Cortex of kidney (tissue), 1 donor: ENCODE measurements at places on chromosomes 7 and 10.

GRCh38 chr10:19250546-19250945, 201.9 kb downstream of the MALRD1 start:
- no peak for DNase-seq

DNA sequence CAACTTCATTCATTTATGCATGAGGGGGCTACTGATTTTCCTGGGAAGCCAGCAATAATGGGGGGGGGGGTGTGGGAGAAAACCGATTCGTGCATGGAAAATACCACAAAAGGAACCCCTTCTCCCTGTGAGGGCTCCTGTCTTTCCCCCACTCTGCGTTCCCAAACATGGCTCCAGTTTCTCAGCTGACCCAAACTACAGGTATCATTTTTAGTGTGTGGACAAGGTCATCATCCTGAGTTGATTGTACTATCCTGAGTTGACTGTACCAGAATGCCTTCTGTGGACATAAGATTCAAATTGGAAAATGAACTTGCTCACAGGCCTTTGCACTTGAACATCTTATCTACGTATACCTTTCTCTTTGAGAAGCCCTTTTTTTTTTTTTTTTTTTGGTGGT, 49.9 kb downstream of the ZRANB1 start:
- DNase-seq = no peak

- DNase-seq = no peak
These were observed 817 bp downstream of the MLLT10 start for GRCh38 chr10:21534604-21535493.

DNA sequence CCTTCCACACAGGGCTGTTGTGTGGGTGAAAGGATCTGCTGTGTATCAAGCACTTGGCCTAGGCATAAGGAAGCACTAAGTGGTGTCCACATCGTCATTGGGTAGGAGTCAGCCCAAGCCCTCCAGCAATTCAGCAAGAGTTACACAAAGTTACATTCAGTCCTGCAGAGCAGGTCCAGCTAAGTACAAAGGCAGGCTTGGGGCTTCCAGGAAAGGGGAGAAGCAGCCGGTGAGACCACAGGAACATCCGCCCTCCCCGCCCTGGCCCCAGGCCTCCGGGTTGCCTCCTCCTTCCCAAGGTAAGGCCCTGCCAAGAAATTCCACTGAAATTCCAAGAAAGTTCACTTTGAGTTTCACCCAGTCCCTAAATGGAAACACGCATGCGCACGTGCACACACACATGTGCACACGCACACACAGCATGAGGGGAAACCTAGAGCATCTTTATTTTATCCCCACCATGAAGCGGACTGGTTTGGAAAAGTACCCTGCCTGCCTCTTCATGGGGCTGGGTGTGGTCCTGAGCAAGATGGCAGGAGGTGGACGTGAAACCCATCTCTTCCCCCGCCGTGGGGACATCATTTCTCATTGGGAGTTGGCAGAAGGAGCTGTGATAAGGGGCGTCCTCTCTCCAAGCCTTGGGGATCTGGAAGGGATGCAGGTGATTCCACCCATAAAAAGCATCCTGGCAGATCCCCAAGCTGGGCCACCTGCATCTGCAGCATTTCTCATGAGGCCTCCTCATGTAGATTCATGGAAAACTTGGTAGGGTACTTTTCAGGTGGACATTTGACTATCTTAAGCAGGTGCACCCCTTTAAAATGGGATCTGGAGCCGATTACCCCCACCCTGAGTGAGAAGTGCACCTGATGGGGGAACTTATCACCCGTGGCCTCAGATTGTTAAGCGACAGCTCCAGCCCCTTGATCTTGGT, 69.1 kb upstream of the NANOS1 start:
- no peak for DNase-seq

DNA sequence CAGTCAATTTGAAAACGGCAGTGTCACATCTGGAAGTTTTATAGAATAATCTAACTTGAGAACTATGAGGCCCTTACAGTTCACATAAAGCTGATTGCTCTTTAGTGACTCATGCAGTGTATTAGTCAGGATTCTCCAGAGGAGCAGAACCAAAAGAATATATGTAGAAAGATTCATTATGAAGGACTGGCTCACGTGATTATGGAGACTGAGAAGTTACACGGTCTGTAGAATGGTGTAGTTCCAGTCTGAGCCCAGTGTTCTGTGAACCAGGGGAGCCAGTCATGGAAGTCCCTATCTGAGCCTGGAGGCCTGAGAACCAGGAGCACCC, 21.5 kb downstream of the RBM33 start:
- DNase-seq = no peak

DNA sequence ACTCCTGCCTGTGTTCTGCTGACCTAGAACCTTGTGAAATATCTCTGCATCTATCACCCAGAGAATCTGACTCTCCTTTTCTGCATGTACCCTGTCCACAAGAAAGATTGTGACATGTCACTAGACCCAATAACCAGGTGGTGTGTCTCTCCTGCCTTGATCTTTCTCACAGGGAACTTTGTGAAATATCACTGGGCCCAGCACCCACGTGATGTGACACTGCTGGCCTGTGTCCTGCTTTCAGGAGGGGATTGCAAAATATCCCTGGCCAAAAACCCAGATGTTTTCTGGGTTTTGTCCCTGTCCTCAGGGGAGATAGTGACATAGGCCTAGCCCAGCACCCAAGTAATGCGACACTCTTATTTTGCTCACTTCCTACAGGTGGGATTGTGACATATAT, 10.1 kb upstream of the ZNF107 start:
- DNase-seq = no peak

GRCh38 chr7:296373-296945, 6.5 kb downstream of the FOXL3 start:
- no peak for DNase-seq

- DNase-seq = no peak
These were observed 23.0 kb downstream of the TCF7L2 start for GRCh38 chr10:112973046-112973445.

- no peak for DNase-seq
These were observed 95.4 kb downstream of the FAM53B start for GRCh38 chr10:124648738-124649137.

DNA sequence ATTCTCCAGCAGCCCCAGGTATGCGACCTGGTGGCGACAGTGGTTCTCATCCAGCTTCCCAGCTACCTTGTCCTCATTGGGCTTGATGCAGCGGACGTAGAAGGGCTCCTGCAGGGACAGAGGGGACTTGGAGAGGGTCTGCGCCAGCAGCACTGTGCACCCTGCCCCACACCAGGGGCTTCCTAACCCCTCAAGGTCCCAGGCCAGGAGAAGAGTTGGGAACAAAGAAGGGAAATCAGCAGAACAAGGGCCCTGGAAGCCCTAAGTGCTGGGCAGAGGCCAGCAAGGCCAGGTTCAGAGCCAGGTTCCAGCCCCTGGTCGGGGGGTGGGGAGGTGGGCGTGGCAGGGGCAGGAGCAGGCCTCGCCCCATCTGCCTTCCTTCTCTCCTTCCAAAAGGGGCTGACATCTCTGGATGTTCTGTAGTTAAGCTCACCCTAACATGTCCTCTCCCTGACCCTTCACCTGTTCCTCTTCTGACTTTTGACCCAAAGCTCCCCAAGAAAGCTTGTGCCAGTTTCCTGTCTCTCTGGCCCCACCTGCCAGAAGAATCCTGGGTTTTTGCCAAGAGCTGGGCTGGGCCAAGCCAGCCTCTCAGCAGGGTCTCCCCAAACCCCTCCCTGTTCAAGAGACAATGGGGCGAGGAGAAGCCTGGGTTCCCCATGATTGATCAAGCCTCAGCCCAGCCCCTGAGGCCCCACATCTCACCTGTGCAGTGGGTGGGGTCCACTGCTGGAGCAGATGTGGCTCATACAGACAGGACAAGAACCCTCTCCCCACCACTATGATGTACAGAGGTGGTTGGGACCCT, 11.9 kb downstream of the MYO1G start:
- no peak for DNase-seq

- DNase-seq = no peak
These were observed 74.9 kb downstream of the ADRA2A start for GRCh38 chr10:111151595-111152307.

DNA sequence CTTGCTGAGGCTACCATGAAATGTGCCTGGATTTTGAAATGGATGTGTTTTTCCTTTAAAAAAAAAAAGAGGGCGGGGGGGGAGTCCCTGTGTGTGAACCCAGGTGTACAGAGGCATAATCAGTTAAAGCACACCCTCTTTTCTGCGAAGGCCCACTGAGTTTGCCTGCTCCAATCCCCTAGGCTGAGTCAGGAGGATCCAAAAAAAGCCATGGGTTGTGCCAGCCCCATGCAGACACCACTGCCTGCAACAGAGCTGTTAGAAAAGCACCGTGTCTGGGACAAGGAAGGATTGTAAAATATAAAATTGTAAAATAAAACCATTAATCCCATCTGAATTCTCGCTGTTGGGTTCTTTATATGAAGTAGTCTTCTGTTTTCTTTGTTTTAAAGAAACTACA, 217.9 kb downstream of the ADAM12 start:
- DNase-seq = no peak

DNA sequence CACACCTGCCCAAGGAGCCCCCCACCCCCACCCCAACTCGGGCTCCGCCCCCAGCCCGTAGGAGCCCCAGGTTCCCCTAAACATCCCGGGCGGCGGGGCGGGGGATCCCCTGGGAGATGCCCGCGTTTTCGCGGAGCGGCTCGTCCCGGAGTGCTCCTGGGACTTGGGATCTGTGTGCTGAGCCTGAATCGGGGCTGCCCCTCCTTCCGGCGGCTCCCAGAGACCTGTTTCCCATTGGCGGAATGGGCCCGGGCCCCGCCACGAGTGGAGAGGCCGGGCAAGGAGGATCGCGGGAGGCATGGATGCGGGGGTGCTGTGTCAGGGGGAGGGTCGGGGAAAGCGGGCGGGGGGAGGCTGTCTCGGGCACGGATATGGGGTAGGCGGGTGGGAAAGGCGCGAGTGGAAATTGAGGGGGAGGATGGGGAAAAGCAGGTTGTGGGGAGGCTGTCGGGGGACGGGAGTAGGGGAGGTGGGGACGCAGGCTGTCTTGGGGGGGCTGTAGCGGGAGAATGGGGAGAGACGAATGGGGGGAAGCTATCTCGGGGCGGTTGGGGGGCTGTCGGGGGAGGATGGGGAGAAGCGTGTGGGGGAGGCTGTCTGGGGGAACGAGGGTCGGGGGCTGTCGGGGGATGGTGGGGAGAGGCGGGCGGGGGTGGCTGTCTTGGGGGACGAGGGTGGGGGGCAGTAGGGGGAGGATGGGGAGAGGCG, 572 bp upstream of the BHLHA15 start:
- DNase-seq = no peak

DNA sequence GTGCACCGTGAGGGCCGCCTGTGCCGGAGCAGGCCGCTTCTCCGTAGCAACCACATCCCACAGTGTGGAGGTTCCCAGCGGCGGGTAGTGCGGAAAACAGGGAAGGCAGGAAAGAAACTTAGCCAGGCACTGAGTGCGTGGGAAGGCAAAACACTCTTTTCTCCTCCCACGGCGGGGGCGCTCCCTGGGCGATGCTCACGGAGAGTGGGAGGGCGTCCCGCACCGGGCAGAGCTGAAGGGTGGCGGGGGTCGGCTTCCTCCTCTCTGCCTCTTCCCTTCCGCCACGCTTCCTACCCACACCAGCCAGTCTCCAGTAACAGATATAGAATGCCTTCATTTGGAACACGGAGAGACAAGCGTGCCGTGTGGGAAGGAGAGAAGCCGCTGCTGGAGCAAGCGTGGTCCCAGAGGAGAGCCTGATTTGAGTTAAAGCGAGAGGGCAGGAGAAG, 252.5 kb downstream of the PAXIP1 start:
- no peak for DNase-seq

DNA sequence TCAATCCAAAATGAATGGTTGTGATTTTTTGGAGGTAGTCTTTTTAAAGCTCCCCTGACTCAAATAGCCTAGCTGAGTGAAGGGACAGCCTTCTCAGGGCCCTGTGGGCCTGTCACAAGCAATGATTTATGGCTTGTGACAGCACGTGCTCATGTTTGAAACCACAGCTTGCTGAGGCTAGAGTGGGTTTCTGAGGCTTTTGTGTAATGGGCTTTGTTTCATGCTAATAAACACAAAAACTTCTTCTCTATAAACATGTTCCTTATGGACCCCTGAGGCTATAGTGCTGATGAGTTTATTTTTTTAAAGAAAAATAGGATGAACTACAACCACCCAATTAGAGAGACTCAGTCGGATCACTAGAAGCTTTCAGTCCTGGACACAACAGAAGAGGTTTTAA, 36.1 kb upstream of the BET1 start:
- DNase-seq = no peak

- DNase-seq = no peak
These were observed 469.3 kb upstream of the KLF6 start for GRCh38 chr10:4254101-4254994.

- DNase-seq = no peak
These were observed 19.5 kb downstream of the TSPAN33 start for GRCh38 chr7:129163875-129164544.

DNA sequence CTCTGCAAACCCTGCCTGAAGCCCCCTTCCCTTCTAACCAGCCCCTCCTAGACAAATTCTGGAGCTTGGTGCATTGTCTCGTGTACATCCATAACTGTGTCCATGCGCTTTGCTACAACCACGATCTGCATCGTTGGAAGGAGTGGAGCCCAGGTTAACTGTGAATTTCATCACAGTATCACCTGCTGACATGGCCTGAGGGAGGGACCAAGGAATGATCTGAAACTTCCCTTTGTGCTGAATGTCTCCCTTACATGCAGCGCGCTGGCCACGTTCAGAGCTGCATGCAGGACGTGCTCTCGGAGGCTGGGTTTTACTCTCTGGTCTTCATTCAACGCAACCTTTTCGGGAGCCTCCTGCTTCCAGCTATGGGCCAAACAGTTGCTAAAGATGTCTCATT, 222.3 kb downstream of the CUX1 start:
- DNase-seq = no peak

DNA sequence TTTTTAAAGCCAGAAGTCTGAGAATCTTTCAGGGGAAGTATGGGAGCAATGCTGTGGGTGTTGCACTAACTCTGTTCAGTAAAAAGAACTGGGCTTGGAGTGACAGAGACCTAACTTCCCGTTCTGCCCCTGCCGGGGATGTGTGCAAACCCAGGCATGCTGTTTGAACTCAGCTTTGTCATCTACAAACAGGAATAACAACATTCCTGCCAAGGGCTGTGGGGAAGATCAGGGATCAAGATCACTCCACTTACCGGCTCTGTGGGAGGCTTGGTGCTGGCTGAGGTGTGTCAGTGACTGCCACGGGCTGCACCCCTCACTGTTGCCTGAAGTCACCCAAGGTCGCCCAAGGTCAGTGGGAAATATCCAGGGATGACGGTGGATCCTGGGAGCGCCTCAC, 23.1 kb upstream of the DRGX start:
- DNase-seq = no peak

GRCh38 chr7:80499350-80499953, 12.4 kb downstream of the GNAT3 start:
- DNase-seq = no peak

DNA sequence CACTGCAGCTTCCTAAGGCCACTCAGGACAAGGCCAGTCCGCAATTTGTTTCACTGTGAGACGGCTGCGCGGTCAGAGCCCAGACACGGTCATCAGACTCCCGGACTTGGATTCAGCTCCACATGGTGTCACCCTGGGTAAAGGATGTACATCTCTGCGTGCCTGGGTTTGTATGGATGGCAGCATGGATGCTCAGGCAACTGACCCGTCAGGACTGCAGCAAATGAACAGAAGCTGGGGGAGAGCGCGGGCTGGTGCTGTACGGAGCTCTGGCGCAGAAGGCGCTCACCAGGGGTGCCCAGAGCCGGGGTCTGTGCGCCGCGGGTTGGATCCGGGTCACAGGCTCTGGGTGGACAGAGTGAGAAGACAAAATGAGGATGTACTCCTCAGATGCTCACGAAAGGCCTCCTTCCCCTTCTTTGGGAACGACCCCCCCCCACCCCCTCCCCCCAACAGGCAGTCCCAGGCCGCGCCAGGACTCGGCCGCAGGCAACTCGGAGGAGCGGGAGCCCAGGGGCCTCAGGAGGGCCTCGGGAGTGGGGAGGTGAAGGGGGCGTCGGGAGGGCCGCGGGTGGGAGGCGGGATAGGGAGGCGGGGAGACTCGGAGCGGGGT, 92.4 kb downstream of the CXCL12 start:
- DNase-seq = no peak
